ENCODE measurements at places on chromosomes 16 and 17. TPM values are rescaled to one million over a fixed set of nuclear protein-coding genes. Genes with fewer than 3 reads are reported as not detected.
A peak's percentile ranks its signal among the peaks of the same experiment; 100 is the strongest.

Gene NUPR1
- 42.8 TPM for total RNA-seq

DNA sequence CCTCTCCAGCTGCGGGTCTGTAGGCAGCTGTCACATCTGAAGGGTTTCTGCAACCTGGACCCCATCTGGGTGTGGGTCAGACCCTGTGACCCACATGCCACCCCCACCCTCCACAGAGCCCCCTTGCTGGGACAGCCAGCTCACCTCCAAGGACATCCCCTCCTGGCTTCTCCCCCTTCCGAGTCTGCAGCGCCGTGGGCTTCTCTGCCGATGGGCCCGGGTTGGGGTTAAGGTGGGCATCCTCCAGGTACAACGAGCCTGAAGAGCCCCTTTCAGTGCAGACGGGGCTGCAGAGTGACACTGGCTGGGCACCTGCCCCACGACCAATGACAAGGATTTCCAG, 28.9 kb downstream of the OR1D5 start:
- H3K27me3 ChIP-seq = no peaks in the 10 kb centered on the region
- H3K4me1 ChIP-seq = peaks cover 13% of the 10 kb centered on the region
- H3K36me3 ChIP-seq = no peaks in the 10 kb centered on the region
- H3K27ac ChIP-seq = no peak overlapping the region

DNA sequence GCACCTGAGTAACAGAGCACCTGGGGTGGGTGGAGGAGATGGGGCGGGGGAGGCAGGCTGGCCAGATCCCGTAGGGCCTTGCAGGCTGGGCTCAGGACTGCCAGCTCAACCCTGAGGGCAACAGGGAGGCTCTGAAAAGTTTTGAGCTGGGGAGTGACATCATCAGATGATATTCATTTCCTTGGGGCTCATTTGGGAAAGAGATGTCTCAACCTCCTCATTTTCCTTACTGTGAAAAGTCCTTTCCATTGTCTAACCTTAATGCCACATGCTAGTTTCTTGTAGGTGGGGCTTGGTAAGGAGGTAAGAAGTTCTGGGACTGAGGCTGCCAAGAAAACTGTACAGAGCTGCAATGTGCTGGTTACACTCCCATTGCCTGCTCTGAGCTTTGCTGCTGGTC, 3.7 kb downstream of the TNS4 start:
- H3K4me1 ChIP-seq = peaks cover 12% of the 10 kb centered on the region
- H3K36me3 ChIP-seq = no peaks in the 10 kb centered on the region
- no peak overlapping the region for H3K27ac ChIP-seq
- no peaks in the 10 kb centered on the region for H3K27me3 ChIP-seq

Gene WDR59
- total RNA-seq = 40.7 TPM

DNA sequence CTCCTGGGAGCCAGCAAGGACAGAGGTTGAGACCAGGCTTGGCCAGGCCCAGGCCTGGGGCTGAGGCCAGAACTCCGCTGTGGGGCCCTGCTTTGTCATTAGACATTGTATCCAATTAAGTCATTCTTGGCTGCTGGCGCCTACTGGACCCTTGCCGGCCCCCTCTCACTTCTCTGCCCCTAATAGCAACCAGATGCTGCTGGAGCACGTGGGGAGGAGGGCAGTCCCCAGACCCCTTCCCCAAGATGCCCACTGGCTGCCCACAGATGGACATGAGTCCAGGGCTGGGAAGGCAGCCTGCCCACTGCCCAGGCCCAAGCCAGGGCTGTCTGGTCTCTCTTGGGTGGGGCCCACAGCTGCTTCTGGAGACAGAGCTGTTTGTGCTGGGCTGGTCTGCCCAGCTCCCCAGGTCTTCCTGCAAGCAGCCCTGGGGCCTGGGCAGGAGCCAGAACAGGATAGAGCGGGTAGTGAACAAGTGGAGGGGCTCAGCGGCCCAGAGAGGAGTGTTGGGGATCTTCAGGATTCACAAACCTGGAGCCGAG, 7.8 kb downstream of the PLXDC1 start:
- peak; percentile 81 for DNase-seq
- no peaks in the 10 kb centered on the region for H3K27me3 ChIP-seq
- H3K27ac ChIP-seq = peak overlapping the region; percentile 89
- no peaks in the 10 kb centered on the region for H3K4me1 ChIP-seq
- H3K4me3 ChIP-seq = no peak overlapping the region

Gene KIF2B
- not detected for total RNA-seq

Measured in heart left ventricle (tissue), 16 donors.